ENCODE measurements at places on chromosomes 7 and 10.

- DNase-seq = no peak
These were observed 12.2 kb downstream of the MAD1L1 start for GRCh38 chr7:2220506-2220905.

- DNase-seq = no peak
These were observed 1084.2 kb downstream of the KCNMA1 start for GRCh38 chr10:76553263-76554032.

DNA sequence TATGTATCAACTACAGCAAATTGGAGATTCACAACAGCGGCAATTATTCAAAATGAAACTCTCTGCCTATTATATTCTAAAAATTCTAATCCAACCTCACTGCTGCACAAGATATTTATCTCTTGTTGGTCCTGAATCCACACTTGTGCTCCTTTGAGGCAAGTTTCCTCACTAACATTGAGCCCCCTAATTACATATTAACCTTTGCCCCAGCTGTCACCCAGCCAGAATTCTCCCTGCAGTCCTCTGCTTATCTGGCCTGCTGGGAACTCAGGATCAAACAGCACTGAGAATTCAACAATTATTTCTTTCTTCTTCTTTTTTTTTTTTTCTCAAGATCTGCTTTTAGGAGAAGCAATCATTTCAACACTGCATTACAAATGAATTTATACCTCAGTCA is 21.5 kb upstream of the PLAC9 start:
- DNase-seq = no peak

DNA sequence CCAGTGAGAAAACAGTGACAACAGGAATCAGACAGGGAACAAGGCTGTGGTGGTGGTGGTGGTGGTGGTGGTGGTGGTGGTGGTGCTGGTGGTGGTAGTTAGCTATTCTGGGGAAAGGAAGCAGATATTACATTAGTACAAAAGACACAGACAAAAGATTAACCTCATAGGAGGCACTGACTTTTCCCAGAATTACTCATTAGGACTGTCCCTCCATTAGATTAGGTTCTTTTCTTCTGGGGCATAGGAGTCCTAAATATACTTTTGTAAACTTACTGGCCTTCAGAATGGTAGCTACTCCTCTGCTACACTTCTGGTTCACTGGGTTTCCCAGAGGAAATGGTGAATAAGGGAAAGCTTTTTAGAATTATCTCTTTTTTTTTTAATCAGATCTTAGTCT is 156.6 kb upstream of the SEMA3D start:
- no peak for DNase-seq

GRCh38 chr7:23471106-23471859 is 992 bp upstream of the IGF2BP3 start:
- peak; percentile 61 for DNase-seq

GRCh38 chr7:157658851-157659412 is 322.1 kb downstream of the DNAJB6 start:
- no peak for DNase-seq

DNA sequence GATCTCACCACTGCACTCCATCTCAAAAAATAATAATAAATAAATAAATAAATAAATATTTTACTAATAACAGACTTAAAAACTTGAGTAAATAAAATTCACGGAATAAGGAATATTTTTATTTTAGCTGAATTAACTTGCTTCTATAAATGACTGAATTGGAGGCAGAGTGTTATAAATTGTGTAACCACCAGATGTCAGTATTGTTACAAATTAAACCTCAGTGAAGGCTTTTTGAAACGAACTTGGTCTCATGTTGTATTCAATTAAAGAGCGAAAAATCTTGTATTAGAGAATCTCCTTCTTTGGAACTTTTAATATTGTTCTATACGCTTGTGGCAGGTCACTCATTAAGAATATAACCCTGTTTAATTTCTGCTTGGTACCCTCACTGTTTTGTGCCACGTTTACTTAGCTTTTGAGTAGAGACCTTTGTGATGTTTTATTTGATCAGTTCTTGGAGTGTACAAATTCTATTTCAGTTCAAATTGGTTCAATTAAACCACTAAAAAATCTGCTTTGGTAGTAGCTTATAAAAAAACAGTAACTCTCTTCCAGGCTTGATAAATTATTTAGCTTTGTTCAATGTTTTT is 45.6 kb upstream of the SCIN start:
- DNase-seq = no peak

DNA sequence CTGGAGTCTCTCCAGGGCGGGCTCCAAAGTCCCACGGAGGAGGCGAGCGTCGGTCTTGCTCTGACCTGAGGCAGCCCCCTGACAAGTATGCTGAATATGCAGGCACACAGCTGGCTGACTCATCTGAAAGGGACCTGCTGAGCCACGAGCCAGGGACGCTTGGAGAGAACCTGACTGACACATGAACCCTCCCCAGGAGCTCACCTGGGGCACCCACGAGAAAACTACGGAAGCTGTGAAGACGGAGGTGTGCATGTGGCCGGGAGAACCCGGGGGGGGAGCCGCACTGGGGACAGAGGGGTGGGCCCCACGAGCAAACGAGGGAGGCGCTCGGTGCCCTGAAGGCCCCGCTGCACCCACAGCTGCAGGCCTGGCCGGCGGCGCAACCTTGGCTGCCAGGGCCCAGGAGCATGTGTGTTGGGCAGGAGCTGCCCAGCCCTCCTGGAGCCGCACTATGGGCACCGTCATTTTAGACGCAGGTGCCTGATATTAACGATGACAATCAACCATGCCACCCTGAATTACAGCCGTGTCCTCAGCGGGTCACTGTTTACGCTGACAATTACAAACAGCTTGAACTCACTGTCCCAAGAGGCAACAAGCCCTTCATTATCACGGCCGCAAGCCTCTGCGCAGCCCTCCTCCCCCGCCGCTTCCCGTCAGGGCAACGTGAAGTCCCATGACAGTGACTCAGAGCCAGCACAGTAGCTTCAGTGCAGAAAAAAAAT is 64.7 kb downstream of the DIP2C start:
- DNase-seq = no peak

- no peak for DNase-seq
These were observed 543.2 kb downstream of the PTPRN2 start for GRCh38 chr7:158044482-158044823.

DNA sequence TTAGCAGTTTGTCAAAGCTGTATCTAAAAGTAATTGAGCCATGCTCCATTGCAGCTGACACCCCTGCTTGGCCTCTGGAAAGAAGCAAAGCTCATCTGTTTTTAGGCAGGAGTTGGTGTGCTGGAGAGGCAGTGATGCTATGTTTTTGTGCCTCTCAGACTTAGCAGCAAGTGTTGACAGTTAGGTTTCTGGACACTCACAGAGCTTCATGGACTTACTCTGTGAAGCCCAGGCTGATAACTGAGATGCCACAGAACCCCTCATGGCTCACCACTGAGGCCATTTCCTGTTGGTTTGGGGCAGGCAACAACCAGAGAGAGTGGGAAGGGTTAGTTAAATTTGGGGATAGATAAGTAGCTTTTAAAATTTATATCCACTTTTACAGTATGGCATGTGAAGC is 59.8 kb downstream of the BTAF1 start:
- no peak for DNase-seq

- no peak for DNase-seq
These were observed 76.9 kb downstream of the CYP51A1 start for GRCh38 chr7:92057375-92057774.

DNA sequence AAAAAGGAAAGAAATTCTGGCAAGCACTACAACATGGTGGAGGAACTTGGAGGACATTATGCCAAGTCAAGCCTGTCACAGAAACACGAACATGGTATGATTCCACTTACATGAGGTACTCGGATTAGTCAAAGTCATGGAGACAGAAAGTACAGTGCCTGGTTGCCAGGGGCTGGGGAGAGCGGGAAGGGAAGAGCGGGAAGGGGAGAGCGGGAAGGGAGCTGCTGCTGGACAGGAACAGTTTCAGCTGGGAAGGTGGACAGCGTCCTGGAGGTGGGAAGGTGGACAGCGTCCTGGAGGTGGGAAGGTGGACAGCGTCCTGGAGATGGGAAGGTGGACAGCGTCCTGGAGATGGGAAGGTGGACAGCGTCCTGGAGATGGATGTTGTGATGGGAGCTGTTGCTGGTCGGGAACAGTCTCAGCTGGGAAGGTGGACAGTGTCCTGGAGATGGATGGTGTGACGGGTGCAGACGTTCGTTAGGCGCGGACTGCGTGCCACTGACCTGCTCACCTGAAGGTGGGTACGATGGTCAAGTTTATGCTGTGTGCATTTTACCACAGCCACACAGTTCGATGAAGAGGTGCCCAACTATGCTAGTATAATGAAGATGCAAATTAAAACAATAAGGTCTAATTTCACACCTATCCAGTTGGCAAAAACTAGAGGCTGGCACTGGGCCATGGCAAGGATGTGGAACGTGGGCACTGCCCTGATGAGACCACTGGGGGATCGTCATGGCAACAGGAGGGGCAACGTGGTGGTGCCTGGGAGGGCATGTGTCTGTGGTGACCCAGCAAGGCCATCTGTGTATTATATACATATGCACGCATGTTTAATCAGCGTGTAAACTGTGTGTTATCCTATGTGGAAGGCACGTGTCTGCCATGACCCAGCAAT is 103.8 kb downstream of the NKX6-2 start:
- no peak for DNase-seq

DNA sequence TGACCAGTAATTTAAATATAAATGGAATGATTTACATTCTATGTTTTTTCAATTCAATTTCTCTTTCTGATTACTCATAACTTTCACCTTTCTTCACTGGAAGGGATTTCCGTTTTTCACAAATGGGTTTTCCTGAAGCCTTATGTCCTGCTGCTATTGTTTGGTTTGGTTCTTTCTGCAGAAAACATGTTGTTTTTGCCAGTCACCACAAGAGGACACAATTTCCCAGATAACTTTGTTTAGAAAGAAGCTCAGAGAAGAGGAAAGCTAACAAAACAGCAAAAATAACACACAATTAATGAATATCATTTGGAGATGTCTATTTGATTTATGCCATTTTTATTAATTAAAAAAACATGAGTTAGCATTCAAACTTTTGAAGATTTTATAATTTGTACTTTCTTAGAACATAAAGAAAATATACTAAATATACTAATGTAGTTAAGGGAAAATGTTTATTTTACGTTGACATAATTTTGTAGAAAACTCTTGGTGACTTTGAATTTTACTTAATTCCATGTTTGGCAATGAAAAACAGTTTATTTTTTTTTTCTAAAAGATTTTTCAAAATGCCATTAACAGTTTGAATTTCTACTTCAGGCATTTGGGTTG is 4.6 kb upstream of the TWIST1 start:
- no peak for DNase-seq

DNA sequence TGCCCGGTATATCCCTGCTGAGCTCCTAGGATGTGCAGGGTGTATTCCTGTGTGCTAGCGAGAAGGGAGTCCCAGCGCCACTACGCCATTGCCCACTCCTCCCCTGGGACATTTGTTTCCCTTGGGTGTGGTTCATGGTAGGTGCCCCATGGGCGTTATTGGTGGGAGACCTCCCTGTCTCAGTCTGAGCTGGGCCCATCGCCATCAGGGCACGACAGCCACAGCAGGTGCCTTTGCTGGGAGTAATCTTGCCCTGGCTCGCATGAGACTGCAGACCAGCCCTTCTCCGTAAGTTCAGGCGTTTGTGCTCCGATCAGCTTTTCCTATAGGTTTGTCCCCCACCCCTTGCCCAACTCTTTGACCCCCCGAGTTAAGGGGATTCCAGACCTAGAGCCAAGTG is 137.3 kb upstream of the SH2B2 start:
- DNase-seq = no peak

- DNase-seq = no peak
These were observed 17.1 kb upstream of the PRRT4 start for GRCh38 chr7:128378637-128379036.

GRCh38 chr7:42693722-42694121 is 218.1 kb downstream of the C7orf25 start:
- DNase-seq = no peak

DNA sequence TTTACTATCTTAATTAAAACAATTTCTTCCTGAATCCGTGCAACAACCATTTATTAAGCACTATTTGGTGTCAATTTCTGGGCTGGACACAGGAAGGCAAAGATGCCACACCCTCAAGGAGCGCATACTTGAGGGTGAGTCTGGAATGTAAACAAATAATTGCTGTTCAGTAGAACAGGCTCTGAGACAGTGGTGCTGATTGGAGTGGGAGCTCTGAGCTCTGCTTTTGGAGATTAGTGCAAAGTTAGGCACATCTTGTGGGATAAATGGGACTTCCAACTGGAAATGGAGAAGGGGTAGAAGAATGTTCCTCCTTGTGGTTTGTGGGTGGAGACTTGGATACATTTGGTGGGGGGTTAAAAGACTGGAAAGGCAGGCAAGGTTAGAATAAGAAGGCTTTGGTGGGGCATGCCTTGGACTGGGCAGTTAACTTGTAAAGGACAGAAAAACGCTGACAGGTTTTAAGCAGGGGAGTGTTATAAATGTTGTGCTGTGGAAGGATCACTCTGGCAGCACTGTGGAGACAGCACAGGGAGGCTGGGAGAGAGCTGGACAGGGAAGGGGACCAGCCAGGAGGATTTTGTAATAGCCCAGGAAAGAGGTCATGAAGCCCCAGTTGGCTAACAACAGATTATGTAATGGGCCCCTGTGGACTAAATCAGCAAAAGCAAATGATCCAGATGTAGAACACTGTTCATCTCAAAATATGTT is 80.7 kb downstream of the ZNF365 start:
- DNase-seq = no peak

DNA sequence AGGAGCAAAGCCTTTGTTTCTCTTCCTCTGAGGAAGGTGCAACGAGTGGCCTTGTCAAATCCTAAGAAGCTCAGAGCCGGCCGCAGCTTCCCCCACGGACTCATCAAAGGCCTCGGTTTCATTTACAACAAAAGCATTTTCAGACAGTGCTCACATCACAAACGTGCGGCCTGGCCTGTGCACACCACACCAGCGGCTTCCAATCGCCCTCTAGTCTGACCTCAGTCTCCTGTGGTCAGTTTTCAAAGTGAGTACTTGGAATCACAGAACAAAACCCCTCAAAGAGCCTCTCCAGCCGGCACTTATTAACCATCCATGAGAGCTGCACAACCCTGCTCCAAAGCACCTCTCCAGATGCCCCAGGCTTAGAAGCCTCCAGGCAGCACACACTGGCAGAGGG is 3.3 kb downstream of the RADIL start:
- DNase-seq = no peak

DNA sequence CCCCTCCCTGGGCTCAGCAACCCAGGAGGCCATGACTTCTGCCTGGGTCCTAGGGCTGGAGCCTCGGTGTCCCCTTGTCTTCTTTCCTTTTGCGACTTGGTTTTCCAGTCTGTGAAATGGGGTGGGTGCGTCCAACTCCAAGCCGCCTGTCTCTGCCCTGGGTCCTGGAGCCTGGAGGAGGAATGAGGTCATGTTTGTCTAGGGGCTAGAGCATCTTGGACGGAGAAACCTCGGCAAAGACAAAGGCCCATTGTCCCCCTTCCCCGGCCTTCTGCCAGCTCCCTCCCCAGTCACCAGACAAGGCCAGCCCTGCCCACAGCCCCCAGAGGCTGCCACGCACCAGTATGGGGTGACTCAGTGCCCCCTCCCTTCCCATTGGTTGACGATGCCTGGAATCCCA is 39.8 kb upstream of the ELN start:
- DNase-seq = no peak

All from activated CD8-positive, alpha-beta memory T cell treated with anti-CD3 and anti-CD28 coated beads, Interleukin-2, amount 50 U/mL, for 48 hours (primary cell).